SHP77 (cell line): ENCODE measurements at places on chromosomes 2 and 18.

DNA sequence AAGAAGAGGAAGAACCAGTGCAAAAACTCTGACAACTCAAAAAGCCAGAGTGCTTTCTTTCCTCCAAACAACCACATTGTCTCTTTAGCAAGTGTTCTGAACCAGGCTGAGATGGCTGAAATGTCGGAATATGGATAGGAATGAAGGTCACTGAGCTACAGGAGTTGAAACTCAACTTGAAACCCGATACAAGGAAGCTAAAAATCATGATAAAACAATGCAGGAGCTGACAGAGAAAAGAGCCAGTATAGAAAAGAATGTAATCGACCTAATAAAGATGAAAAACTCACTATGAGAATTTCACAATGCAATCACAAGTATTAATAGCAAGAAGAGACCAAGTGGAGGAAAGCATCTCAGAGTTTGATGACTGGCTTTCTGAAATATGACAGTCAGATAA is 15.0 kb upstream of the EIF2AK3 start:
- DNase-seq: no peak

DNA sequence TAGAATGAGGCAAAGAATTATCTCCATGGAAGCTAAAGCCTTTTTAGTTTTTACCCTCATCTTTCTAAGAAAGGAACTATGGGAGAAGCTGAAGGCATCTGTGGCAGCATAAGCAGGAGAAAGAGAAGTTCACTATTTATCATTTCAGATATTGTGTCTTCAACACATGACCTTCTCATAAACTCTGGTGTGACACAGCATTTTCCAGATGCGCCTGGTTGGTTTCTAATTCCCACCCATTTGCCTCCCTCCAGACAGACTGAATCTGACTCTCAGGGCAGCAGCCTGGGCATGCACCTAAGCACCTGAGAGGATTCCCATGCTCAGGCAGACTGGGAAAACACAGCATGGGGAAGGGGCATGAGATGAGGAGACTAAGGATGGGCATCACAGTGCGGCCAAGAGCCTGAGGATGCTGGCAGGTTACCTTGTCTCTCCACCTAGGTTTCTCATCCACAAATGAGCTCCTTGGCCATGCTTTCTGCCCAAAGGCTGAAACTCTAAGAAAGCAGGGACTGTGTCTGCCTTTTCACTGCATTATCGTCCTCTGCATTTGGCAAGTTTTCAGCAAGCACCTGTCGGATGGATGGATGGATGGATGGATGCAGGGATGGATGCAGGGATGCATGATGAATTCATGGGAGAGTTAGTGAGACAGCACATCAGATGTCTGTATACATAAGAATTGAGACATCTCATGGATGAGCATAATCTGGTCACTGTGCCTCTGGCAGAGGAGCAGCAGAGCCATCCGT is 28.8 kb upstream of the SULT1C4 start:
- no peak for DNase-seq

DNA sequence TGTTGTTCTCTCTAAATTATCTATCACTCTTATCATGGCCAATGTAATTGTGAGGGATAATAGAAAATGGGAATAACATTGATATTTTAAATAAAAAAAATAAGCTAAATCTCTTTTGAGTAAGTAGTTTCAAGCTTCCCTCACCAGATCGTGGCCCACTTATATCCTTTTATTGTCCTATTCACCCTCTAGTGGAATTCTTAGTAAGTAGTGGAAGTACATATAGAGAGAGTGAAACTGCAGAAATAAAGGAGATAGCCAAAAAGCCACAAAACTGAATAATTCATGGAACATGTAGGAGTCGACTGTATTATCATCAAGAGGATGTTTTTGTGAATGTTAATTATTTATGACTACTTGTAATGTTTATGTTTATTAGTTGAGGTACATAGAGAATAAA is 66.1 kb upstream of the DTNA start:
- DNase-seq: no peak

- DNase-seq: no peak
These were observed 20.2 kb downstream of the IL18RAP start for GRCh38 chr2:102442967-102443828.

GRCh38 chr2:121599963-121600651 is 49.2 kb downstream of the CLASP1 start:
- no peak for DNase-seq

GRCh38 chr18:79657342-79657996 is 22.1 kb upstream of the CTDP1 start:
- DNase-seq: no peak

- DNase-seq: no peak
These were observed 198.5 kb downstream of the SP3 start for GRCh38 chr2:173766537-173767289.

GRCh38 chr18:3162181-3162580 is 57.6 kb downstream of the MYOM1 start:
- DNase-seq: no peak

DNA sequence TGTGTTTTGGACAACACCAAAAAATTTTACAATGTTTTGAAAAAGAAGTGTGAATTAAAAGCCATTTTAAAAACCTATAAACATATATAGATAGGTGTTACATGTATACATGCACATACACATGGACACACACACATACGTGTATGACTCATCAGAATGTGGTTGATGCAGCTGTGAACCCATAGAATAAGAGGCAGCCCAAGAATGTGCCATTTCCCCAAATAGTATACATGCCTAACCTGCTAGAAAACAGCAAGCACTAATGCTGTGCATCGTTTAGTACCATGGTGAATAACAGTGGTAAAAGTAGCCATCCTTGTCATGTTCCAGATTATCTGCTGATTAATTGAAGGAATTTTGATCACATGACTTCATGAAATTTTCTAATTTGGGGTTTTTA is 149.0 kb downstream of the DSEL start:
- DNase-seq: no peak

- no peak for DNase-seq
These were observed 407.7 kb upstream of the SLC8A1 start for GRCh38 chr2:40859617-40860016.

GRCh38 chr2:228516019-228516418 is 334.5 kb upstream of the SPHKAP start:
- DNase-seq: no peak

- no peak for DNase-seq
These were observed 105.0 kb downstream of the SH3BP4 start for GRCh38 chr2:235056768-235057167.

DNA sequence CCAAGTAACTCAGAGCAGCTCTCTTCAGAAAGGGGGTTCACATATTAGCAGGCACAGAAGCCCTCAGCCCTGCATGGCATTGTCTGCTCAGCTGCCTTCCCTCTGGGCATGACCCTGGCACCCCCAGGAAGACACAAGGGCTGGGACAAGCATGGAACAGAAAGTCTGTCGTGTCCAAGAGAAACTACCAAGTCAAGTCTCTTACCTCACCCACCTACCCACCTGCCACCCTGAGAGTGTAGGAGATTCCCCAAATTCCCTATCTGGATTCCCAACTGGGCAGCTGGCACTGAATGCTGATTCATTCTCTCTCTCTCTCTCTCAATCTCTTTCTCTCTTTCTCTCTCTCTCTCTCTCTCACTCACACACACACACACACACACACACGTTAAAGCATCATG is 21.6 kb downstream of the SMAD7 start:
- no peak for DNase-seq

DNA sequence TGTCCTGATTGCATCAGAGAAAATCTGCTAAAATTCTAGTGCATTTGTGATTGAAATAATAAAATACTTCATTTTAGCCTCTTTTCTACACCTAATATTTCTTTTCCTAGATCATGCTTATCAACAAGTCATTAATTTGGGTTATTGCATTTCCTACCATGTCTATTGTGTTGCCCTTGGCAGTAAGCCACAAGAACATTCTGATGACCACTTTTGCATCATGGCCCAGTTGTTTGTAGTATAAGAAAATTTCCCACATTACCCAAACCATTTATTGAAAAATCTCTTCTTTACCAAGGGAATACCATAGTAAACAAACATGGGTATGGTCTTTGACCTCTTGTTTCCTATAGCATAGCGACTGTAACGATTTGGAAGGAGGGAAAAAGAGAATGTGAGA is 76.3 kb downstream of the R3HDM1 start:
- DNase-seq: no peak

DNA sequence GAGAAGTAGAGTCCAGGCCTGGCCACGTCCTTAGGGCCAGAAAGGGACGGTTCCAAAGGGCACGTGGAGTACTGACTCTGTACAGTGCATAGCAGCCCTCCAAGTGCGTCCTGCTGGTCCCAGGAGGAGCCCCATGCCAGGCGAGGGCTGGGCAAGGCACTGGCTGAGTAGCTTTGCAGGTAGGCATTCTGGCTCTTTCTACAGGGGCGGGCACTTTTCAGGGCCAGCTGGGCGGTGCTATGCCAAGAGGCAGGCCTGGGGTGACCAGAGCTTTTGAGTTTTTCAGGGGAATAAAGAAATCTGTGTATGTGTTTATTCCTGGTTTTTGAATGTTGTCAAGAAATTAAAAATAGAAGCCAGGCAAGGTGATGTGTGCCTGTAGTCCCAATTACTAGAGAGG is 15.4 kb upstream of the GLI2 start:
- no peak for DNase-seq

- DNase-seq: peak; percentile 56
These were observed 229.1 kb upstream of the RBBP8 start for GRCh38 chr18:22703883-22704585.

DNA sequence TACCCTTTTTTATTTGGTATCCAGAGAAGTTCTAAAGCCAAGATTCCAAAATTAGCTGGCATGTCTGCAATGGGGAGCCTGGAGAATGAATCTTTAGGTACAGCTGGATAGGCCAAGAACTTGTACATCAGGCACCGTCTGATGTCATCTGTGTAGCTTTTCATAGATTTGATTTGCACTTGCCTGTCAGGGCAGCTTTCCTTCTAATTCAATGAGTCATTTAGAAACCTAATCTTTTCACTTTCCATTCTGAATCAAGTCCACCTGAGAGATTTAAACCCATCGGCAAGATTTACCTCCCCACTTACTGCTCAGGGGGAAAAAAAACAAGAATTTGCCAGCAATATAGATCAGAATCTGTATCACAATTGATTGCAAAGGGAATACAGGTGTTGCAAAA is 60.9 kb upstream of the ACAA2 start:
- no peak for DNase-seq

DNA sequence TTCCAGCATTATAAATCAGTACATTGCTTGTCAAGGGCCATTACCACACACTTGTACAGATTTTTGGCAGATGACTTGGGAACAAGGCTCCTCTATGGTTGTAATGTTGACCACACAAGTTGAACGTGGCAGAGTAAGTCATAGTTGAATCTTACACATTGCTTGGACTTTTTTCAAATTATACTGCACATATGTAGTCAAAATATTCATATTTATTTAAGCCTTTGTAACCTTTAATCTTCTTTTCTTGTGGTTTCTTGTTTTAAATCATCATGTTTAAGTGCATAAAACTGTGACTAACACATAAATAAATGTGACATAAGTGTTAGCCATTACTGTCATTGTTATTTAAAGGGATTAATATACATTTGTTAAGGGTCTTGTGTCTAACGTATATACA is 52.1 kb upstream of the EPB41L5 start:
- DNase-seq: no peak

DNA sequence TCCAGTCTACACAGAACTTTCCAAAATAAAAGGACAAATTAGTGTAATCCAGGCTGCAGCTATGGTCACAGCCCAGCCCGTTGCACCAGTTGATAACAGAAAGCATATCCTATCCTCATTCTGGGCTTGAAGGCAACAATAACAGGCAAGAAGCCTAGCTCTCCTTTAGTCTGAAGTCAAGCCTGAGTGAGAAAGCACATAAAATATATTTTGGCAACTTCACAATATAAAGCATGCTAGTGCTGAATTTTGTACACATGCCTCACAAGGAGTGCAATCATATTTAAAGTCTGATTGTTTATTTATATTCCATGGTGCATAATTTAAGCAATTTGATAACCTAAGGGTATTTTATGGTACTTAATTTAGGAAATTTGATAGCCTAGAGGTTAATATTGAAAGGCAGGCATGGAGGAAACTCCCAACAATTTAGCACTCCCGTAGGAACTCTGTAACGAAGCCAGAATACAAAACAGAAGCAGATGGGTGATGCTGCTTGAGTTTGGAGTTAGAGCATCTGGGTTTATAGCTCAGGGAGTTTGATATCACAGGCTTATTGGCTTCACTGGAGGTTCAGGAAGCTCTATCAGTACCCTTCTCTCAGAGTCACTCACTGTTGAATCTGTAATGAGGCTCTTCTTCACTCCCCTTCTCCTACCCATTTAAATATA is 1199.1 kb upstream of the GYPC start:
- DNase-seq: no peak

- no peak for DNase-seq
These were observed 39.7 kb upstream of the VRK2 start for GRCh38 chr2:58006952-58007284.

GRCh38 chr2:241454837-241455485 is 53.4 kb downstream of the STK25 start:
- DNase-seq: no peak

GRCh38 chr2:1494906-1495305 is 81.6 kb downstream of the TPO start:
- DNase-seq: no peak

DNA sequence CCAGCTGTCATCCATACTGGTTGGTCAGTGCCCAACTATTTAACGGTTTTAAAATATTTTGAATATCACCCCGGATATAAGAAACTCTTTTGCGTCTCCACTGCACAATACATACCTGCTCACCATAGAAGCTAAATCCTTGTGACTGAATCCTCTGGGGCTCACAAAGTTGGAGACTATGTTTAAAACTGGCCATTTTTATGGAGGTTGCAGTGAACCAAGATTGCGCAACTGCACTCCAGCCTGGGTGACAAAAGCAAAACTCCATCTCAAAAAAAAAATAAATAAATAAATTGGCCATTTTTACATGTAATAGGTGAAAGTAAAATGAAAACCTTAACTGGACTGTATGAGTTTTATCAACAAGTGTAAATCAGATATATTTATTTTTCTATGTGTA is 55.6 kb upstream of the TMEM17 start:
- no peak for DNase-seq

DNA sequence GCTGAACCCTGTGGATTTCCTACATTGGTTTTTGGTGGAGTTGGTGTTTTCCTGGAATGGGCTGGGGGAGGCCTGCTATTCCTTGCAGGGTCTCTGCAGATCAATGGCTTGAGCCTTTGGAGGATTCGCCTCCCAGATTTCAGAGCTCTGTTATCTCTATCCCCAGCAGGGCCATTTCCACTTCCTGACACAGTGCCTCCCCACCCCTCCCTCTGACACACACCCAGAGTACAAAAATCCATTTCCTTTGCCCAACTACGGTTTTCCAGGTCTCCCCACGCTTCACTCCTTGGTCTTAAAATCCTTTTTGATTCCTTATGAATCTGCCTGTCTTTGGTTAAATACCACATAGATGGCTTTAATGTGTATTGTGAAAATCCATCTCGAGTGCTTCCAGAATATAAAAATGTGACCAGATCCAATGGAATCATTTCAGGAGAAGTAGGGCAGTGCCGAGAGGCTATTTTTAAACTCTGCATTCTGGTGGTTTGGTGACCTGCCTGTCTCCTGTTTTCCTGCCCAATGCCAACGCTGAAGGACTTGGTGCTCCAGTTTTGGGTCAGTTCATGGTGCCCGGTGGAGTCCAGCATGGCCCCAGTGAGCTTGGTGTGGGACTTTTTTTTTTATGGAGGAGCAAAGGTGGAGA is 60.9 kb downstream of the ARL4C start:
- no peak for DNase-seq
